Stimulated activated CD4-positive, alpha-beta T cell treated with anti-CD3 and anti-CD28 coated beads, Interleukin-4, amount 100 ng/mL, for 4 hours (primary cell): ENCODE measurements at places on chromosomes 7 and 10.

- no peak for DNase-seq
Observed at GRCh38 chr10:6362879-6363278, 160.1 kb downstream of the PFKFB3 start.

GRCh38 chr10:96789571-96790108, 42.5 kb upstream of the LCOR start:
- DNase-seq = no peak

GRCh38 chr10:25818751-25819150, 115.3 kb upstream of the MYO3A start:
- DNase-seq = no peak

DNA sequence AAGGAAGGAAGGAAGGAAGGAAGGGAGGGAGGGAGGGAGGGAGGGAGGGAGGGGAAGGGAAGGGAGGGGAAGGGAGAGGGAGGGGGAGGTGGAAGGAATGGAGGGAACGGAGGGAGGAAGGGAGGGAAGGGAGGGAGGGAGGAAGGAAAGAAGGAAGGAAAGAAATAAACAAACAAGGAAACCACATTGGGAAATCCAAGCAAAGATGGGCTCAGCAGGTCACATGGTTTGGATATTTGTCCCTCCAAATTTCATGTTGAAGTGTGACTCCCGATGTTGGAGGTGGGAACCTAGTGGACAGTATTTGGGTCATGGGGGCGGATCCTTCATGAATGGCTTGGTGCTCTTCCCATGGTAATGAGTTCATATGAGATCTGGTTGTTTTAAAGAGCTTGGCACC, 454.6 kb upstream of the C7orf33 start:
- no peak for DNase-seq

GRCh38 chr7:20310963-20311742, 19.5 kb upstream of the ITGB8 start:
- DNase-seq = no peak

DNA sequence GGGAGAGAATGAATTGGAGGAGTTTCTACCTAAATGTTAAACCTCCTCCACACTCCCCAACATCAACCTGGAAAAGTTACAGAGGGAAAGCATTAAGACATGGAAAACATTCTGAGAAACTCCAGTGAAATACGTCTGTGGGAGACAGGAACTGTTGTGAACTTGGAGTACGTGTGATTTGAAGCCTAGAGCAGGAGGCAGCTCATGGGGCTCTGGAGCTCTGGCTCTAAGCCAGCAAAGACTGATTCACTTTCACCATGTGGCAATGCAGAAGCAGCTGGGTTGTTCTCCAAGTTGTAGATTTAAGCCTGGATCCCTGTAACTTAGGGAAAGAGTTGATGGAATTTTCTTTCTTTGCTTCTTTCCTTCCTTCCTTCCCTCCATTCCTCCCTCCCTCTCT, 503.2 kb downstream of the NRG3 start:
- DNase-seq = no peak

GRCh38 chr10:126171555-126171954, 216.7 kb downstream of the ADAM12 start:
- DNase-seq = no peak

DNA sequence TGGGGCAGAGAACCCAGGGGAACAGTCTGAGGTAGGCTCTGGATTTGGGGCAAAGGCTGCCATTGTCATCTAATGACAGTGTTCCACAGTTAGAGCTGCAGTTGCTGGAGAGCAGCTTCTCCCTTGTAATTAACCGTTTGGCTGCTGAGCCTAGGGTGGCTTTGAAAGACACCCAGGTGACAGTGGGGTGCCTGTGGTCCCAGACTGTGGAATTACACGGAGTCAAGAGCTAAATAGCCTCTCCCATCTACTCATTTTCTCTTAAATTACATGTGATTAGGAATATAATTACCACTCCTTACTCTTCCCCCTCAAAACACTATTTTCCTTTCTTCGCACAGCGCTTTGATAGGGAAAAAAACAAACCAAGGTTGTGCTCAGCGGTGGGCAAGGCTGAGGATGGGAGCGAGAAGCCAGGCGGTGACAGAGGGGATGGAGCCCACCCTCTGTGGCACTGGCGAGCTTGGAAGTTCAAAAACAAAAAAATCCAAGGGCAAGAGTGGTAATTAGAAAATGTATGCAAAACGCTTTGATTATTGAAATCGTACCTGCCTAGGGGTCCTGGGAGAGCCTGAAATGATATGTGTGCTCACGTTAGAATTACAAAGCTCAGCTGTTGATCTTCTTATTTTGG, 44.1 kb downstream of the BAMBI start:
- no peak for DNase-seq

GRCh38 chr10:61097026-61097425, 153.0 kb upstream of the RHOBTB1 start:
- DNase-seq = no peak

GRCh38 chr7:88539518-88539917, 220.0 kb upstream of the ZNF804B start:
- DNase-seq = no peak
